ENCODE measurements at places on chromosomes 2 and 18.

- no peak for DNase-seq
Measured at GRCh38 chr2:172247203-172247602, 144.5 kb upstream of the DLX2 start.

- no peak for DNase-seq
Measured at GRCh38 chr2:84889332-84889731, 8.4 kb upstream of the TRABD2A start.

GRCh38 chr18:9243029-9243428, 91.5 kb upstream of the TWSG1 start:
- no peak for DNase-seq

GRCh38 chr2:3387011-3387410, 7.5 kb downstream of the TRAPPC12 start:
- DNase-seq = no peak

DNA sequence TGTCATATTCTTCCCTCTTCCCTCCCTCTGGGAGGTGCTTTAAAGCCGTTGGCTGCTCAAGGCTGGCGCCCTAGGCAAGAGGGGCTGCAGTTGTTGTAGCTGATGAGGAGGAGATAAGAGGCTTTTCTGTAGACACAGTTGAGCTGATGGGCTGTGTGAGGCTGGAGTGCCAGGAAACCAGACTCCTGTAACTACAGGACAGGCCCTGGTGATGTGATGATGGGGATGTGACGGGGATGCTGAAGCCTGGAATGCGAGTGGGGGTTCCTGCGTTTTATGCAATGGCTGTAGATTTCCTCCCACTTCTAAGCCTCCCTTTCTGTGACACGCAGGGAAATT, 5.7 kb upstream of the EFR3B start:
- DNase-seq = no peak

- no peak for DNase-seq
Measured at GRCh38 chr2:218244665-218245064, 16.1 kb upstream of the GPBAR1 start.

GRCh38 chr2:168053676-168054075, 193.7 kb downstream of the STK39 start:
- DNase-seq = no peak

- no peak for DNase-seq
Measured at GRCh38 chr18:51125976-51126375, 71.5 kb downstream of the MEX3C start.

DNA sequence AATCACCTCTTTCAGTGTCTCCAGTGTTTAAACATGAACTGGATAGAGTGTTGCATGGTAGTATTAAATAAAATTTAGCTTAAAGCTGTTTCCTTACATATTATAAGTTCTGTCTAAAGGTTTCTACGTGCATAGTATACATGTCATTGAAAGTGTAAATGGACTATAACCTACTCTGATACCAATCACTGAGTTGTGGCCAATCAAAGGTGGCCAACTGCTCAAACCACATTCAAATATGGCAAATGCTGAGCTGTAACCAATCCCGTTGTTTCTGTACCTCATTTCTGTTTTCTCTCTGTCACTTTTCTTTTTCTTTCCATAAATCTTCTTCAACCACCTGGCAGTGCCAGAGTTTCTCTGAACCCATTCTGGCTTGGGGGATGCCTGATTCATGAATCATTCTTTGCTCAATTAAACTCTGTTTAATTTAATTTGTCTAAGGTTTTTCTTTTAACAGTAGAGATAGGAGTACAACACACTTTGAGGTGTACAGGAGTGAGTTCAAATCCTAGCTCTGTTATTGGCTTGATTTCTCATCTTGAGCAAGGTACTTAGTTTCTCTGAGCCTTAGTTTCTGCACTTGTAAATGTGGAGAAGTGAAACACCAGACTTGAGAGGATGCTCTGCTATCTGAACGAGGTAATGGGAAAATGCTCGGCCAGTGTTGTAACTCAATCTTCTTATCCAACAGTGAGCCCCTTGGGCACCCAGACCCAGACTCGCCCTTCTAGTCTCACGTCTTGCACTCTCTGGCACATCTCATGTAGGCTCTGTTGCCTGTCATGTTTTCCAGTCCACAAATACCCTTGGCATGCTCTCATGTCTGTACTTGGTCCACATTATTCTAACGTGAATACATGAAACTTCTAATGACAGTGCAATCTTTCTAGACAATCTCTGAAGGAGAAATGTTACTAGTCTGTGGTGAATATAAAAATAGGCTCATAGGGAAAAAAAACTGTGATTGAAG, 228.0 kb downstream of the PIK3C3 start:
- no peak for DNase-seq

GRCh38 chr2:168639441-168639898, 163.0 kb upstream of the NOSTRIN start:
- no peak for DNase-seq

DNA sequence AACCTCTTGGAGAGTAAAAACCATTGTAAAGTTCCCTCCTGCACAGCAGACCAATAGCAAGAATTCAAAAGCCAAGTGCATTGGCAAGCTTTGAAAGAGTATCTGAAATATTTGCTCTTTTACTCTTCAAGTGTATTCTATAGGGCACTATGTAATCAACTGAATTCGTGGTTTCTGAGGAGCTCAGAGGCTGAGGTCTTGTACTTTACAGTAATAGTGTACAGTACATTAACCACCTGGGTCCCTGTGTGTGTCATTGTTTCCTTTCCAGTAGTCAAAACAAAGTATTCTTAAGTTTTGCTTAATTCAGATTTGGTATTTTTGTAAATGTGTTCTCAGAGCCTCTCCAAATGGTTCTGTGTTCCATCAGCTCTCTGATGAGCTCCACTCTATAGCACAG, 769.7 kb downstream of the LRRTM4 start:
- no peak for DNase-seq

- no peak for DNase-seq
Measured at GRCh38 chr2:1636791-1637415, 107.4 kb downstream of the PXDN start.

DNA sequence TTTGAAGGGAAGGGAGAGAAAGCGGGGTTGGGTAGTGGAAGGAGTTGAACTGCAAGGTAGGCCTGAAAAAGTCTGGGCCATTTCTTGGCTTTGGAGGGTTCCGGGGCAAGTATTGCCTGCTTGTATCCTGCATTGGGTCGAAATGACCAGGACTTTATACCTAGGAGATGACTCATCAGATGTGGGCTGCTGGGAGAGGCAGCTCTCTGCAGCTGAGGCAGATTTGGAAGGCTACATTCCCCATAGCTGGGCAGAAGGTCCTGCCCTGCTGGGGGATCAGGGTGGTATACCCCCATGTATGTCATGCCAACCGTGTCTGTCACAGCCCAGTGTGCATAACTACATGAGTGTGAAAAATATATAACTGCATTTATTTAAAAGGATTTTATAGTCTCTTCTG, 171.8 kb upstream of the SPRED2 start:
- DNase-seq = no peak

DNA sequence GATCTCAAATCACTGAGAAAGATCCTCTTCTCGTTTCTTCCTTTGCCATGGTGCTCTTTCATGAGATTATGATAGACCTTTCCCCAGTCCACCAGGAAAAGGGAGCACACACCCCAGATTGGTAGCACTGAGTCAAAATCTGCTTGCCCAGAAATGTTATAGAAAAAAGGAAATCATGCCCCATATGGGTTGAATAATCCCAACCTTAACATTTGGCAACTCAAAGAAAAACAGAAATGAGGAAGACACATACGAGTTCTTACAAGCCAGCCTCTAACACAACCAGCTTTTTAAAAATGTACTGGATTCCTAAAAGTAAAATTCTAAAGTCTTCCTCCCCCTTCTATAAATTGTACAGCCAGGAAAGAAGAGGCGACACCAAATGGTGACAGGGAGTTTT, 103.0 kb downstream of the ANKRD44 start:
- no peak for DNase-seq

DNA sequence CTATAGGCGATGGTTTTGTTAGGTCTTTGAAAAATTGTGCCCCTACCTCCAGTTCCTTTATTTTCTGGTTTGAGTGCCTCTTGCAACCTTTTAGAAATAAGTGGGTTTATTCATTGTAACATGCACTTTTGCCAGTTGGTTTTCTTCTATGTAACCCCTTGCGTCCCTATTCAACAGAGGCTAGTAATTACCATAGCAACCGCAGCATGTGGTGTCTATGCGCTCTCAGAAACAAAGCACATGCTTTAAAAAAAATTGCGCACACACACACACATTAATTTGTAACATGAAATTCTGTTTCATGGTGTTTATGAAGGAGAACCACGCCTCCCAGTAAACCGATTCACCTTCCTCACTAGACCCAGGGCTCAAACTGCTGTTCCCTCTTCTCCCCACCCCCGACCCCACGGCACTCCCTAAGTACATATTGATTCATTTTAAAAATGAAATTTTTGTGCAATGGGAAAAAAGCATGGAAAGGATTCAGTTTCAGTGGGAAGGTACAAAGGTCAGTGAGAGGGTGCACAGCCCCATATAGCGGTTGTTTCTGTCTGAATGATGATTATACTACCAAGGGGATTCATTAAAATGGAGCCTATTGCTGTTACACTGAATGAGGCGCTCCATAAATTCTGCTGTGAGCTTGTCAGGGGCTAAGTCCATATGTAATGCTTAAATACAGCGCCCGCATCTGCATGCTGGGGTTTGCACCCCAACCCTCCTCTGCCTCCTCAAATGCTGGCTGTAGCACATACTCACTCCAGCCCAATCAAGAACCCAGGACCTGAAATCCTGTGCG, 206.9 kb downstream of the ICOS start:
- DNase-seq = no peak

DNA sequence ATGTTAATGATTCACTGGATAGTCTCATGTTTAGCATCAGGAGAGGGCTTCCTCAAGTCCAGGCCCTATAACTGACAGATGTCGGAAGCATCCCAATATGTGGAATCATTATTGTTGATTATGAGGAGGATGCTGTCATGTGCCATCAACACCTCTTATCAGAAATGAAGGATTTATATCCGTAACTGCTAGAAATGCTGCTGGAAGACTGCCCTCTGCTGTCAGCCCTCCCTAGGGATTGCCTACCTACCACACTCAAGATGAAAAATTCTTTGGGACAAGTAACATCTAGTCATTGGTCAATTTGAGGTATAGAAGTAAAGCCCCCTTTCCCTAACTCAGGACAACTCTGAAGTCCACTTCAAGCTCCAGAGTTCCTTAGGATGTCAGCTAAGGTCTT, 1166.5 kb upstream of the NXPH2 start:
- peak; percentile 38 for DNase-seq

GRCh38 chr2:88530081-88530480, 77.6 kb upstream of the FOXI3 start:
- no peak for DNase-seq

- no peak for DNase-seq
Measured at GRCh38 chr18:69992776-69993175, 45.1 kb upstream of the CD226 start.

- no peak for DNase-seq
Measured at GRCh38 chr2:237290261-237290660, 123.7 kb downstream of the COL6A3 start.

DNA sequence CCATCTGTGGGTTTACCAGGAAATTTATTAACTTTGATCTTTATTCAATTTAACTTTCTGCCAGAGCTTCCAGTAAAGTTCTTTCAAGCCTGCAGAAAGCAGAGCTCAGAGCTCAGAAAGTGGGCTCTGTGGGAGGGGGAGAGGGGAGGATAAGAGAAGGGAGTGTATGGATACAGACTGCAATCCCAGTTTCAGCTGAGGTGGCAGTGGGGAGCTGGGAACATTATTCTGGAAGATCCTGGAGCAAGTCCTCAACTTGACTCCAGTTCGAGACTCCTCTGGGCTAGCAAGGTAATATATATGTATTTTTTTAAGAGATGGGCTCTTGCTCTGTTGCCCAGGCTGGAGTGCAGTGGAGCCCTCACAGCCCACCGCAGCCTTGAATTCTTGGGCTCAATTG, 108.9 kb upstream of the NABP1 start:
- peak; percentile 42 for DNase-seq

DNA sequence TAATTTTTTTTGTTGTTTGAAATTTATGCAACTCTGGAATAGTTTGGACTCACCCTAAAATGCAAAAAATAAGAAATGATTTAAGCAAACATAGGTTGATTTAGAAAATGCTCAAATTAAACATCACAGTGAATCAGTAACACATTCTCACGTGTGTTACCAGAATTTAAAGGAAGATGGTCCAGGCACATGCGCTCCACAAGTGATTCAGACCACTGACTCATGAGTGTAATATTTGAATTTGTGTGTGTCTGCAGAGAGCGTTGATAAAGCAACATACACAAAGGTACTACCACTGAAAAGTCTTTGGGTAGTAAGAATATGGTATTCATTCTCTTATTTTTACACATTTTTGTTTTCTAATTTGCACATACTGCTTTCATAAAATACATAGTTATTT, 7.9 kb downstream of the SS18 start:
- DNase-seq = no peak

DNA sequence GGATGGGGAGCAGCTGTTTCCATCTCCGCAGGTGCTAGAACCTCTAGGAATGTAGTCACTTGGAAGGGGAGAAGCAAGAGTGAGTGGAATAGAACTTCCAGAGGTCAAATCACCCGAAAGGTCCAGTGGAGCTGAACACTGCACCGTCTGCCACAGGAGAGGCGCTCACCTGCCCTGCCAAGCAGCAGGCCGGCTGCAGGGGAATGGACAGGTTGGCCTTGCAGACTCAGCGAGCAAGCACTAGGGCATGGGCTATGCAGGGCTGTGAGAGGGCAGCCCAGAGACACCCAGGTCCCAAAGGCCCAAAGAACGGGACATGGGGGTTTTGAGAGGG, 214.2 kb downstream of the TNS1 start:
- no peak for DNase-seq

- no peak for DNase-seq
Measured at GRCh38 chr2:69933839-69934613, 19.1 kb downstream of the MXD1 start.

DNA sequence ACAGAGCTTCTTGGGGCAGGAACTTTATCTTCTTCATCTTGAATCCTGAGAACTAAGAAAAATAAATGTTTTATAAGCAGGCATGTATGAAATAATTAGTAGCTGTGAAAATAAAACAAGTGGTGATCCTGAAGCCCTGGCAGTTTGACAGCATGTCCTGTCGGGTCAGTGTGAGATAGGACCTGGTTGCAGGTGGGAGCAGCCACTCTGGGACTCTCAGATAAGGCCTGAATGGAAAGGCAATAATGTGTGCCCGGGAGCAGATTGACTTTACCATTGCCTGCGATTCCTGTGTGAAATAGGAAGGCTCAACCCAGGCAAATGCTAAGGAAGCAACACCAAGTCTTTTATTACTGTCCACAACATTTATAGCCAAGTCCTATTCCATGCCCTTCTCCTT, 132.4 kb downstream of the LYPD6B start:
- no peak for DNase-seq

GRCh38 chr2:140808820-140809219, 1322.0 kb downstream of the LRP1B start:
- DNase-seq = no peak

DNA sequence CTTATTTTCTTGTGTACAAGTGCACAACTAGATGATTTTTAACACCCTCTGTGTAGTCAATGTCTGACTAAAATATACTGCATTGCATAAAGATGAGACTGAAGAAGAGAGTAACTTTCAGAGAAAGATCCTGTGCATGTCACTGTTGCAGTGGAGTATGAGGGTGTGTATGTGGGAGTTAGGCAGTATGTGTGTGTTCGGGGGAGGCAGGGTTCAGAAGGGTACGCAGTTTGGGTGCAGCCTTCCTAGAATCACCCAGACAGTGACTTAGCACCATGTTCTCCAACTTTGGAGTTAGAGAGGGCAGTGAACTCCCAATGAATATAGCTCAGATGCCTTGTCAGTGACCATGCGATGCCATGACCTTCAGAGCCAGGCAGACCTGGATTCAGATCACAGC, 84.6 kb downstream of the LRATD1 start:
- no peak for DNase-seq
